ENCODE measurements at places on chromosomes 6 and 20.

- H3K36me3 ChIP-seq = no peaks in the 10 kb centered on the region
- no peak overlapping the region for H3K4me3 ChIP-seq
- no peaks in the 10 kb centered on the region for H3K27me3 ChIP-seq
- no peaks in the 10 kb centered on the region for H3K4me1 ChIP-seq
- H3K27ac ChIP-seq = no peak overlapping the region
Observed at GRCh38 chr6:163806755-163807499, 392.4 kb downstream of the QKI start.

- H3K27me3 ChIP-seq = no peaks in the 10 kb centered on the region
- no peak overlapping the region for H3K4me3 ChIP-seq
- H3K4me1 ChIP-seq = no peaks in the 10 kb centered on the region
Observed at GRCh38 chr6:47545223-47545622, 67.6 kb downstream of the CD2AP start.

GRCh38 chr6:4853782-4854511, 77.7 kb downstream of the CDYL start:
- no peaks in the 10 kb centered on the region for H3K27me3 ChIP-seq
- no peak for DNase-seq
- peaks cover 12% of the 10 kb centered on the region for H3K4me1 ChIP-seq
- H3K36me3 ChIP-seq = no peaks in the 10 kb centered on the region
- no peak overlapping the region for H3K27ac ChIP-seq

DNA sequence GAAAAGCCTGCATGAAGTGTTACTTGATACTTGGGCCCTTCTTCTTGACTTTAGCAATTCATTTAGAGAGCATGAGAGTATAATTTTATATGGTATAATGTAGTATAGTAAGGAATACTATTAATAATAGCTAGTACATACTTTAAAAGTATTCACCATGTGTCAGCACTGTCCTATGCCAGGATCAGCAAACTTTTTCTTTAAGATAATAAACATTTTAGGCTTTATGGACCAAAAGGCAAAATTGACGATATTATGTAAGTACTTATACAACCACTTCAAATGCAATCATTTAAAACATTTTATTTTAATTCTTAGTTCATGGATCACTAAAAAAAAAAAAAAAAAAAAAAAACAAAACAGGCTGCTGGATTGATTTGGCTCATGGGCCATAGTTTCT, 163.9 kb downstream of the IBTK start:
- DNase-seq = no peak
- H3K27me3 ChIP-seq = no peaks in the 10 kb centered on the region
- no peak overlapping the region for H3K27ac ChIP-seq
- no peak overlapping the region for H3K4me3 ChIP-seq
- no peaks in the 10 kb centered on the region for H3K36me3 ChIP-seq
- peaks cover 4% of the 10 kb centered on the region for H3K4me1 ChIP-seq

DNA sequence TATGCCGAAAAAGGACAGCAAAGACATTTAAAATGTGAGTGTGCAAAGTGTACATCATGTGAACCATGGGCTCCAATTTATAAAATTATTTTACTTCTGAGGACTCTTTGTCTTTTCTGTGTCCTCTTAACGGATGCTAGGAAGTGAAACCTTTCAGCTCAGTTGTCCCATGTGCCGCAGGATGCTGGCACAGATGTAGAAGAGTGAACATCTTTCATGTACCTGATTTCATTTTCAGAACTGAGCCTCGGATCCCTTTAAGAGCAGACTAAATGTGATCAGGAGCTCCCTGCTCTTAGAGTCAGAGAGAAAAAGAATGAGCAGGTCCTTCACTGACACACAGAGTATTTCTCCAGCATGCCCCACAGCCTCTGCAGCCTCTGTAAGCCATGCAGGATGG, 27.6 kb upstream of the FUCA2 start:
- H3K27ac ChIP-seq = no peak overlapping the region
- H3K27me3 ChIP-seq = no peaks in the 10 kb centered on the region
- no peak overlapping the region for H3K4me3 ChIP-seq
- no peak for DNase-seq
- H3K36me3 ChIP-seq = no peaks in the 10 kb centered on the region
- peaks cover 11% of the 10 kb centered on the region for H3K4me1 ChIP-seq

GRCh38 chr20:32432277-32432676, 74.1 kb downstream of the ASXL1 start:
- no peak overlapping the region for H3K4me3 ChIP-seq
- H3K4me1 ChIP-seq = no peaks in the 10 kb centered on the region
- H3K27ac ChIP-seq = no peak overlapping the region
- H3K36me3 ChIP-seq = peaks cover 92% of the 10 kb centered on the region
- DNase-seq = no peak

DNA sequence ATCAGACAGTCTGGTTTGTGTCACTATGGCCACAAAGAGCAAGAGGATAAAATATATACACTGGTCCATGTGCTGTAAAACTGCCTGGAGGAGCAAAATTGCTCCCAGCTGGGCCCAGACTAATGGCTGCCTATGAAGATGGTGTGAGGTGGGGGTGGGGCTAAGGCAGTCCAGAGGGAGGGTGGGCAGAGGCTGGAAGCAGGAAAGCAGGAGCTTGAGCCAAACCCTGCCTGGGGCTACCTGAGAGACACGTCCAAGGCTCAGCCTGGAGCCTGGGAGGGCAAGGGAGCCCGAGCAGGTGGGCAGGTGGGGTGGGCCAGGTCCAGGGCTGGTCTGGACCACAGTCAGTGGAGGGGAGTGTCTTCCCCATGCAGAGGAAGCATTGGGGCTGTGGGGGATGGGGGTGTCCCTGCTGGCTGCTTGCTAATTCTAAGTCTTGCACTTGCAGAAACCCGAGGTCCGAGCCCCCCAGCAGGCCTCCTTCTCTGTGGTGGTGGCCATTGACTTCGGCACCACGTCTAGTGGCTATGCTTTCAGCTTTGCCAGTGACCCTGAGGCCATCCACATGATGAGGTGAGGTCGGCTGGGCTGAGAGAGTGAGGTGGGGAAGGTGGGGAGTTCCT, 9.5 kb downstream of the HSPA12B start:
- H3K36me3 ChIP-seq = peaks cover 2% of the 10 kb centered on the region
- no peak overlapping the region for H3K27ac ChIP-seq
- H3K4me3 ChIP-seq = no peak overlapping the region
- H3K4me1 ChIP-seq = peaks cover 8% of the 10 kb centered on the region

DNA sequence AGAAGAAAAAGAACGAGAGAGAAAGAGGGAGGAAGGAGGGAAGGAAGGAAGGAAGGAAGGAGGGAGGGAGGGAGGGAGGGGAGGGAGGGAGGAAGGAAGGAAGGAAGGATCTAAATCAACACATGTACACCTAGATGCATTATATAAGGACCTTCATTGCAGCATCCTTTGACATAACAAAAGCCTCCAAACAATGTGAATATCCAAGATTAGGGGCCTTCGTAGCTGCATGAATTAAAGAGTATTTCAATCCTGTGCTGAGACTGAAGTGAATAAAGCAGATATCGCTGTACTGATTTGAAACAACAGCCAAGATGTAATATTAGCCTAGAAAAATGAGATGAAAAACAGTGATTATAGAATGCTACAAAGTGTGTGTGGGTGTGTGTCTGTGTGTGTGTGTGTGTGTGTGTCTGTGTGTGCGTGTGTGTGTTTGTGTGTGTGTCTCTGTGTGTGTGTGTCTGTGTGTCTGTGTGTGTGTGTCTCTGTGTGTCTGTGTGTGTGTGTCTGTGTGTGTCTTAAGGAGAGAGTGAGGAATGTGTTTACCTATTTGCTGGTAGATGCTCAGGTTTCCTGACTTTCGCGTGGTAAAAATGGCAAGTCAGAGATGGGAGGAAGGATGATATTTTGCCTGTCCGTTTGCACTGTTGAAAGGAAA, 129.0 kb upstream of the PTPN1 start:
- no peaks in the 10 kb centered on the region for H3K27me3 ChIP-seq
- no peak overlapping the region for H3K4me3 ChIP-seq
- no peak overlapping the region for H3K27ac ChIP-seq

DNA sequence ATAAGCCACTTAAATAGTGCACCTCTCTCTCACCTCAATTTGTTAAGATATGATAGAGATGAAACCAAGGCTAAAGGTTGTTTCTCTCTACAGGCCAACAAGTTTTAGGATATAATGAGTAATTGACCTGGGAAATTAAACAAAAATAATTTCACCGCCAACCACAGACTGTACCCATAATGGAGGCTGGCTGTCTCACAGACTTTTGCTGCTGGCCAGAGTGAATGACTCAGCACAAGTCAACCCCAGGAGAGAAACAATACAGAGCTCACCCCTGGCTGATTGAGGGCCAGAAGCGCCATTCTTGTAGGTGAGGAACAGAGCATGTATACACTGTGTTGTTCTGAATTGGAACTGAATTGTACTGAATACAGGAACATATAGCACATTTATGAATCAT, 99.9 kb downstream of the CAP2 start:
- H3K4me1 ChIP-seq = peaks cover 5% of the 10 kb centered on the region
- H3K27ac ChIP-seq = no peak overlapping the region
- no peak for DNase-seq
- H3K4me3 ChIP-seq = no peak overlapping the region

DNA sequence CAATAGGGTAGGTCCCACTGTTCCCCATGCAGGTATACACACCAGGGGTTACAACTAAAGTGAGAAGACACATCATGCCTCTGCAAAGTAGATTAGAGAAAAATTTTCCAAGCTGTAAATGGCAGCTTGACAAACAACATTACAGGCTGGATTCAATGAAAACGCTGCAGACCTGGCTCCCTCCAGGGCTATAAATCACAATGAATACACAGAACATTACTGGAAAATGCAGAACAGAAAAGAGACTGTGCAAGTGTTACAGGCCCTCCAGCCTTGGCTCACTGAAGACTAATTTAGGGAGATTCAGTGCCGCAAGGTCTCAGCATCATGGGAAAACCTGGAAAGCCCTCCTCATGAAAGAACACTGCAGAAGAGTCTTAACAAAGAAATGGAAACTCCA, 207.8 kb downstream of the KHDC1L start:
- no peaks in the 10 kb centered on the region for H3K36me3 ChIP-seq
- H3K4me3 ChIP-seq = no peak overlapping the region
- DNase-seq = no peak
- no peaks in the 10 kb centered on the region for H3K27me3 ChIP-seq
- H3K27ac ChIP-seq = no peak overlapping the region

GRCh38 chr6:149015535-149016525, 269.0 kb downstream of the UST start:
- H3K4me1 ChIP-seq = no peaks in the 10 kb centered on the region
- peaks cover 10% of the 10 kb centered on the region for H3K36me3 ChIP-seq
- no peak overlapping the region for H3K27ac ChIP-seq
- no peaks in the 10 kb centered on the region for H3K27me3 ChIP-seq
- H3K4me3 ChIP-seq = no peak overlapping the region

DNA sequence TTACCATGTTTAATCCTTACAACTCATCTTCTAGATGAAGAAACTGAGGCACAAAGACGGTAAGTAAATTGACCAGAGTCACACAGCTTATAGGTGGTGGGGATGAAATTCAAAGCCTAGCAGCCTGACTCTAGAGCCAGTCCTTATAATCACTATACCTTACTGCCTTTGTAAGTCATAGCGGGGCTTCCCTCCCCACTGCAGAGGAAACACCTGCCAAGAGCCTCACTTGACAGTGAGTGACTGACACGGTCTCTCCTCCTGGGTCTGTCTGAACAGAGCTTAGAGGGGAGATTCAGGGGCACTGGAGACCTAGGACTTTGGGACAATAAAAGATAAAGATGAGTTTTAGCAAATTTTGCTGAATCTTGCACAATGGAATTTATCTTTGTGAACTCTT, 12.8 kb downstream of the SUN5 start:
- no peak overlapping the region for H3K4me3 ChIP-seq
- H3K27ac ChIP-seq = no peak overlapping the region
- H3K27me3 ChIP-seq = peaks cover 15% of the 10 kb centered on the region
- no peaks in the 10 kb centered on the region for H3K36me3 ChIP-seq
- no peak for DNase-seq
- H3K4me1 ChIP-seq = no peaks in the 10 kb centered on the region

DNA sequence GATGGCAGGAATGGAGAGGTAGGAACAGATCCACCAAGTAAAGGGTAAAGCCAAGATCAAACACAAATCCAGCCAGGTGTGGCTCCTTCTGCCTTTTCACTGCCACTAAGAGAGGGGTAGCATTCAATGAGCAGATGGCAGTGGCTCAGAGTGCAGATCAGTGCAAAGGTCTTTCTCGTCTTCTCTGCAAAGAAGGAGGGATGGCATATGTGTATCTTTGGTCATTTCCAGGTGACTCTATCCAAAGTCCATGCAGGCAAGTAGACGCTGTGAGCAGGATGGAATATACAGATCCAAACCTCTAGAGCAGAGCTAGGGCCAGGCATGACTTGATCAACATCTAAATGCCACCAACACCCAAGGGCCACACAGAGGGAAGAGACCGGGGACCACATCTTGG, 6.9 kb downstream of the BANF2 start:
- H3K4me1 ChIP-seq = no peaks in the 10 kb centered on the region
- H3K27me3 ChIP-seq = no peaks in the 10 kb centered on the region
- H3K36me3 ChIP-seq = no peaks in the 10 kb centered on the region

DNA sequence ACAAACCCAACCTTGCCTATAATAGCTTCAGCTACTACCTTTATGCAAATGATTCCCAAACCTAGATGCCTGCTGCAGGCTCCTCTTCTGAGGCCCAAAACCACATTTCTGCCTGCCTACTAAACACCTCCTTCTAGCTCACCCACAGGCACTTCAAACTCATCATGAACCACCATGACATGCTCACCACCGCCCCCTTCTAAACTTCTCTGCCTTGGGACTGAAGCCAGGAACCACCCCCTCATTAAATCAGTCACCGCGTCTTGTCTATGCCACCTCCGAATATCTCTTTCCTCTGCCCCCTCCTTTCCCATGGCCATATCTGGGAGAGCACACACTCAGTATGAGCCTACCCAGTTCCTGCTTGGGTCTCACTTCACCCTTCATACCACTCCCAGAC, 101.2 kb downstream of the SNAP25 start:
- H3K27ac ChIP-seq = no peak overlapping the region
- H3K36me3 ChIP-seq = no peaks in the 10 kb centered on the region
